ENCODE measurements at places on chromosomes 16 and 17.

DNA sequence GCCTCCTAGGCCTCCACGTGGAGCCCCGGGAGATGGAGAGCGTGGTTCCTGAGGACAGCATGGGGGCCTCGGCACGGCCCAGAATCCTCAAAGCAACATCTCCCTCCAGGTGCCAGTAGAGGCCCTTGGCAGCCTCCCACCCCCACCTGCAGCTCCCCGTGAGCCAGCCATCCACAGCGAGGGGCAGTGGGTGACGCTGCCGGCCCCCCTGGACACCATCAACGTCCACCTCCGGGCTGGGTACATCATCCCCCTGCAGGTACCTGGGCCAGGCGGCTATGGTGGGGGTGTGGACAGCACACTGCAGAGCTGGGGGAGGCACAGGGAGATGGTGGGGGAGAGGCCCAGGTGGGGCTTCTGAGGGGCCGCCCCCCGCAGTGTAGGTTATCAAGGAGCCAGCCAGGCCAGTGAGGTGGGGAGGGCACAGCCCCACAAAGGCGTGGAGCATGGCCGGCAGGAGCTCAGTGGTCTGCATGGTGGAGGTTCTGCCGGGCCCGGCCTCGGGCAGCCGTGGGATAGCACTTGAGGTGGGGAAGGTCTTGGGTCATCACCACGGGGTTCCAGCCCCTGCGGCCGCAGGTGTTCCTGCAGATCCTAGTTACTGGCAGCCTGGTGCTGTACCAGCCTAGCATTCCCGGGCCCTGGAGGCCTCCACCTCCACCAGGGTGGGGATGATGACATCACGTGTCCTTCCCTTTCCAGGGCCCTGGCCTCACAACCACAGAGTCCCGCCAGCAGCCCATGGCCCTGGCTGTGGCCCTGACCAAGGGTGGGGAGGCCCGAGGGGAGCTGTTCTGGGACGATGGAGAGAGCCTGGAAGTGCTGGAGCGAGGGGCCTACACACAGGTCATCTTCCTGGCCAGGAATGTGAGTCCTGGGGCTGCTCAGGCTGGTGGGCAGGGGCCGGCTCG lies 16.4 kb downstream of the GAA start:
- DNase-seq, result no peak

GRCh38 chr17:13777003-13777402 lies 175.3 kb upstream of the HS3ST3A1 start:
- DNase-seq, result no peak

GRCh38 chr17:885971-886571 lies 93.5 kb downstream of the NXN start:
- no peak for DNase-seq

DNA sequence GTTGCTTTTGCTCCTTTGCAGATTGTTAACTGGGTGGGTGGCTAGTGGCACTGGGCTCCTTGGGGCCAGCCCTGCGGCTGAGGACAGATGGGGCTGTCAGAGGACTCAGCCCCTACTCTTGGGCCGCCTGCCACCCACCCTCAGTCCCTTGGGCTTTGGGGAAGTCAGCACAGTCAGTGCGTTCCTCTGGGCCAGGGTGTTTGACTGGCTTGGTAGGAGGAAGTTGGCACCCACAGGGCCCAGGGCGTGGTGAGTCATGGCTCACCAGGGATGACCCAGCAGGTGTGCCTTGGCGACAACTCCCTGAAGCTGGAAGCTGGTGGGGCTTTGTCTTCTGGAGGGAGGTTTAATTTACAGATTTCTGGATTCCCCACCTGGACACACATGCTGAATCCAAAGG lies 32.4 kb downstream of the HAPSTR1 start:
- no peak for DNase-seq

DNA sequence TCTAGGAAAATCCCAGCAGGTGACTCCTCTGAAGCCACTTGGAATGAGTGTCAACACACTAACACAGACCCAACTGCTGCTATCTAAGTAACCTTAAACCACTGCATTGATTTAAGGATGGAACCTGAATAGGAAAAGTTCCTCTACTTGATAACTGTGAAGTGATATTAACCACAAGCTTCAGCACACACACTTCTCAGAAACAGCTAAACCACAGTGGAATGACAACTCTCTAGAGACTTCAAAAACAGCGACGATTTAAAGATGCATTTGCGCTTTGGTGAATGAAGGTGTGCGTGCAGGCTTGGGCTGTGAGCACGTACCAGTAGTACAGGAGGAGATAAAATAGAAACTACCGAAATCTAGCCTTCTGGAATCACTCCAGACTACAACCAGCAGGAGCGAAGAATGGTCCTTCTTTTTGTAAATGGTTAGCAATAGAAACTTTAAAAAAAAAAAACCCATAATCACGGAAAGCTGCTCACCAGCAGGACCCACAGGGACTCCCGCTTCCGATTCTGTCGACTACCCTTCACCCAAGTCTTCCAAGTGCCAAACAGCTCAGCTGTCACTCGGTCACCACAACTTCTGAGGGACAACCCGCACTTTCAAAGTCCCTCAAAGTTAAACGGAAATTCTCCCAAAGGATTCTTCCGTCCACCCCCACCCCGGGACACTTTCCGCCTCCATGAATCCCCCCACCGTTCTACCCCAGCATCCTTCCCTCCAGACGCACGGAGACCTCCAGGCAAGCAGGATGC lies 137.7 kb upstream of the CORO6 start:
- DNase-seq, result no peak

GRCh38 chr17:82859431-82860403 lies 19.9 kb upstream of the ZNF750 start:
- DNase-seq, result no peak

- DNase-seq, result no peak
Observed at GRCh38 chr17:47669081-47669480, 19.4 kb downstream of the KPNB1 start.

- DNase-seq, result no peak
Observed at GRCh38 chr16:55571-56136, 2.0 kb downstream of the SNRNP25 start.

- DNase-seq, result peak; percentile 92
Observed at GRCh38 chr17:61362396-61362795, 37.2 kb upstream of the TBX2 start.

- DNase-seq, result no peak
Observed at GRCh38 chr16:27402964-27403600, 1.1 kb downstream of the IL21R start.

DNA sequence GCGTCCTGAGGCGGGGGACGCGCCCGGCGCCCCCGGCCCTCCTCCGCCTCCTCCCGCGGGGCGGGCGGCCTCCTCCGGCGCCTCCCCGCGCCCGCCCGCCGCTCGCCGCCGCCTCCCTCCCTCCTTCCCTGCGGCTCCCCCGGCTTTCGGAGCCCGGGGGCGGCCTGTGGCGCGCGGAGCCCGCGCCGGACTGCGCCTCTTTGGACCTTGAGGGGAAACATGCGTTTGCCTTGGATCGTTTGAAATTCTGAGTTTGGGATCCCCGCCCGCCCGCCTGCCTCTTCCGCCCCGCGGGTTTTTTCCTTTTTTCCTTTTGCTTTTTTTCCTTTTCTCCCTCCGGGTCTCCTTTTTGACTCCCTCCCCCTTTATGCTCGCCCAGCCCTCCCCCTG lies 390 bp downstream of the ZNRF1 start:
- peak; percentile 41 for DNase-seq

DNA sequence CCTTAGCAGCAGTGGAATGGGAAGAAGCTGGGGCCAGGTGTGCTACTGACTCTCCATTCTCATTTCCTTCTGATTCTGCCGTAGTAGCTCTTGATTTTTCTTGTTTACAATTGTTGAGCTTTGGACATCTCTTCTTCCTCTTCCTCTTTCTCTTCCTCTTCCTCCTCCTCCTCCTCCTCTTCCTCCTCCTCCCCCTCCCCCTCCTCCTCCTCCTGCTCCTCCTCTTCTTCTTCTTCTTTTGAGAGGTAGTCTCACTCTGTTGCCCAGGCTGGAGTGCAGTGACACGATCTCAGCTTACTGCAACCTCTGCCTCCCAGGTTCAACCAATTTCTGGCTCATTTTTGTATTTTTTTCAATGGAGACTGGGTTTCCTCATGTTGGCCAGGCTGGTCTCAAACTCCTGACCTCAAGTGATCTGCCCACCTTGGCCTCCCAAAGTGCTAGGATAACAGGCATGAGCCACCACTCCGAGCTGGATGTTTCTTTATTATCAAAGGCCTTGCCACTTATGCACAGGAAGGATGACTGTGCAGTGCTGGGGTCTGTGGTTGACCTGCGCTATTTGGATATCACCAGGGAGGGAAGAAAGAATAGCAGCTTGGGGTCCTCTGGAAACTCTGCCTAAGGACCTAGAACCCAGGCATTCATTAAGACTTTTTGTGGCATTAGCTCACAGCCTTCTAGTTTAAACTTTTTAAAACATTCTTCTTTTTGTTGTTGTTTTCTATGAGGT lies 127.8 kb upstream of the KCNJ16 start:
- no peak for DNase-seq

GRCh38 chr16:56116577-56116964 lies 74.7 kb upstream of the GNAO1 start:
- no peak for DNase-seq

GRCh38 chr16:78962457-78962929 lies 638.0 kb downstream of the MAF start:
- DNase-seq, result no peak

GRCh38 chr16:19909750-19910322 lies 25.2 kb upstream of the GPRC5B start:
- no peak for DNase-seq

- DNase-seq, result no peak
Observed at GRCh38 chr17:13888056-13888609, 181.2 kb upstream of the COX10 start.

- no peak for DNase-seq
Observed at GRCh38 chr16:90033387-90033786, 14.1 kb upstream of the DBNDD1 start.

- DNase-seq, result no peak
Observed at GRCh38 chr17:80374039-80374731, 40.8 kb upstream of the ENDOV start.

DNA sequence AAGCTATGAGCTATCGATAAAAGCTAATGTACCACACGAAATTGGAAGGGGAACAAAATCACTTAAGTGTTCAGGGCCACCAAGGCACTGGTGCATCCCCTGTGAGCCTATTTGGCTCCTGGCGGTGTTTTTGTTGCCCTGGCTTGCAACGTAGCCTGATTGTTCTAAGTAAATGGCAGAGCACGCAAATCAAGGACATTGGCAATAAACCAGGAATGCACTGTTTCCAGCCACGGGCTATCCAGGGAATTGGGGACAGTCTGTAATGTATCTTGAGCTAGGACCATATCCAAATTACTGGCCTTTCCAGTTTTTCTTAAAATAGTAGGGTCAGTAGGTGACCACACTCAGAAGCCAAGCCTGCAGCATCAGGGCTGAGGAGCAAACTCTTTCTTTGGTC lies 734.0 kb downstream of the MAF start:
- no peak for DNase-seq

- no peak for DNase-seq
Observed at GRCh38 chr17:77444628-77444983, 303.8 kb downstream of the SEC14L1 start.

- no peak for DNase-seq
Observed at GRCh38 chr17:66543526-66543925, 241.1 kb downstream of the PRKCA start.

DNA sequence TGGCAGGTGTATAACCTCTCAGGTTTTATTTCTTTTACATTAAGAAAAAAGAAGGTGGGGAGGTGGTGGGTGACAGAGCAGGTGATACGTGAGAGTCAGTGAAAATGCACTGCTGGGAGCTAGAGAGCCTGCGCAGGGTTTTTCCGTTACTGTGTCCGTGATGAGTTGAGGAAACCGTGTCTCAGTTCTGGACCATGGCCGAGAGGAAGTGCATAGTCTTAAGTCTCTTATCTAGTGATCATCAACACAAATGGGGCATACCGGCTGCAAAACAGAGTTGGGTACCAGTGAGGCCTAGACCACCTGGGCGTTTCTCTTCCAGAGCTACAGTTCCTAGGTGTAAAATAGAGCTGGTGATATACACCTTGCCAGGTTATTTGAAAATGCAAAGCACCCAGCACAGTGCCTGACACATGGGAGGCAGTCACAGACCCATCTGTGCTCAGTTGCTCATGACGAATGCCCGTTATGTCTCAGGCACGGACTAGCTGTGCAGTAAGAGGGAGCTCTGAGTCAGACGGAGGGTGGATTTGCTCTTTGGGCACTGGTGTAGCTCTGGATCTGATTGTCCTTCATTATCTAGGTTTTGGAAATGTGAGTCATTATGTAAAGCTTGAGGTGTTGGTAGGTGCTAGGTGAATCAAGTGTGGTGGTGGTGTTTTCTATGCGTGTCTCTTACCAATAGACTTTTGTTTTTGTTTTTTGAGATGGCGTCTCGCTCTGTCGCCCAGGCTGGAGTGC lies 60.9 kb downstream of the RPTOR start:
- no peak for DNase-seq

GRCh38 chr16:85394456-85395206 lies 218.5 kb upstream of the GSE1 start:
- peak; percentile 91 for DNase-seq

DNA sequence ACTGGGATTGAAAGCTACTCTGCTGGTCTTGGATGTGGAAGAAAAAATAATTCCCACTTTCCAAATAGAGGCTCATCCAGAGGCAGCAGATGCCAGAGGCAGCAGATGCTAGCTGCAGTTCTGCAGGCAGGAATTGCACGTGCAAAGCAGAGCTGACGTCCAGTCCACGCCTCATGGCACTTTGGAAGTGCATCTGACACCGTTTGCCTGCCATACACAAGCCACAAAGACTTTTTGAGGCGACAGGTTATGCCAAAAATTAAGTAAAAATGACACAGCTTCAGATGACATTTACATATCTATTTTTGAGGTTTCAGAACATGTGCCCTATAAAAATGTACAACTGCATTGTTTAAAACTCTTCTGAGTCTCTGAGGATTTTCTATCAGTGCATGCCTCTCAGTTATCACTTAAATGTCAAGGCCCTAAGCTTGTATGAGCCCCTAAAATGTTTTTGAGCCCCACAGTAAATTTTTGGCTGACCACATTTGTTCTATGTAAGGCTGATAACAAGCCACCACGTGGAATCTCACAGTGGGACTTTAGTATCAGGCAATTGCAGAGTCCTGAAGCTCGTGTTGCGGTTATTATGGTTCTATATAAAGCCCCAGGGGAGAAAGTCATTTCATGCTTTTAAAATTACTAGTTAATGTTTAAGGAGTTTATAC lies 239.2 kb downstream of the PRKCA start:
- no peak for DNase-seq

GRCh38 chr17:31584438-31585279 lies 193.2 kb downstream of the RAB11FIP4 start:
- DNase-seq, result no peak

- no peak for DNase-seq
Observed at GRCh38 chr16:80372341-80372740, 168.5 kb upstream of the DYNLRB2 start.

- DNase-seq, result peak; percentile 80
Observed at GRCh38 chr17:29726715-29727252, 104.1 kb upstream of the CORO6 start.
